Effector CD4-positive, alpha-beta T cell (primary cell): ENCODE measurements at places on chromosomes 5 and 9.

GRCh38 chr9:14156046-14156445, 157.9 kb downstream of the NFIB start:
- DNase-seq = no peak

GRCh38 chr9:13144166-13144775, 135.2 kb downstream of the MPDZ start:
- DNase-seq = no peak

GRCh38 chr5:106875591-106876297, 795.0 kb downstream of the EFNA5 start:
- no peak for DNase-seq

DNA sequence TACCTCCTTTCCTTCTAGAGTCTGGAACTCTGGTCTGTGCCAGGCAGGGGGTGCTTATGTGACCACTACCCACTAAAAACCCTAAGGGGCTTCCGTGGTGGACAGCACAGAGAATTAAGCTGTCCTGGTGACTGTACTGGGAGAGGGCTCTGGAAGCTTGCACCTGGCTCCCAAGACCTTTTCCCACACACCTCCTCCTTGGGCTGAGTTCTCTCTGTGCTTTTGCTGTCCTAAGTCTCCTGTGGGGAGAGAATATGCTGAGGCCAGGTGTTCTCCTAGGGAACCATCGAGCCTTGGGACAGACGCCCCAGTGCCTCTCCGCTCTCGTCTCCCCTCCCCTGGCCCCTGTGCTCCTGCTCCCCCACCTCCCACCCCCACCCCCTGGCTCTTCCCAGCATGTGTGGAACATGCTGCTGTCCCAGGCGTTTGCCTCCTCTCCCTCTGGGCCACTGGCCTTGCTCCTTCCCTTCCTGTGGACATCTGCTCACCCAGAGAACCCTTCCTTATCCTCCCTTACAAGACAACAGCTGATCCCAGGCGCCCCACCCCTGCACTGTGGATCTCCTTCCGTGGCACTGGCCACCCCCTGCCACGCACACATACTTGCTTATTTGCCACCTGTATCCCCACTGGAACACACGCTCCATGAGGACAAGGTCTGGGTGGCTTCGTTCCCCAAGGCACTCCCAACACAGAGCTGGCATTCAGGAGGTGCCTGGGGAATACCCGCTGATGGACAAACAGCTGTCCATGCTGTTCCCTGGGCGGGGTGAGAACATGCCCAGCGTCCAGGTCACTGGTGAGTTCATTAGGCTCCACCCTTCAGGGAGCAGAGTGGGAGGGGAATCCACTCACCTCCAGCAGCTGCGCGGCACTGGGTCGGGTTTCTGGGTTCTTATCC, 83.0 kb downstream of the STK10 start:
- no peak for DNase-seq

DNA sequence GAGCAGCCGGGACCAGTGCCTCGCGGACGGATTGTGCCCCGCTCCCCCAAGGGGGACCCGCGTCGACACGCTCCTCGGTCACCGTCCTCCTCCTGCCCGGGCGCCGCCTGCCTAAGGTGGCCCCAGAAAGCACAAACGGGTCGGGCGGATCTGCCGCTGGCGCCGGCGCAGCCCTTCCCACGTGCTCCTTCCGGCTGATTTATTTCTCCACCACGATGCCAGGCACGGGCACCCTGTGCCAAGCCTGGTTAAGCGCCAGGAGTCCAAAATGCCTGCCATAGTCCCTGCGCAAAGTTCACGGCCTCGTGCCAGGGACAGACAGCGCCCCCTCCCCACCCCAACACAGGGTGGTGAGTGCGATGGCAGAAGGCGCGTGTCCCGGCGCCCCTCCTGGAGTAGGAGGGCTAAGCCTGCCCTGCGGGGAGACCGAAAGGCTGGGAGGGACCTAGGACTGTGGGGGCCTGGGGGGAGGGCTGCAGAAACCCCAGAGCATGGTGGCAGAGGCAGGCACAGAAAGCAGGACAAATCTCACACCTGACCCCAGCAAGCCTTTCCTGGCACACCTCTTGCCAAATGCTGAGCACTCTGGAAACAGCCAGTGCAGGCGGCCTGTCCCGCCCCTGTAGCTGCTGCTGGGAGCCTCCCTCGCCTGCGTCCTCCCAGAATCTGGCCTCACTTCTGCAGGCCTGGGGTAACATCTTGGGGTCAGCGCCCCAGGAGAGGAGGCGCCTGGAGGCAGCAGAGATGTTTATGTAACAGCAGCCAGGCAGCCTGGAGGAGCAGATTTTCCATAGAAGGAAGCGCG, 1.1 kb upstream of the NOTCH1 start:
- peak; percentile 39 for DNase-seq

GRCh38 chr5:158068964-158069363, 210.0 kb upstream of the CLINT1 start:
- DNase-seq = no peak

DNA sequence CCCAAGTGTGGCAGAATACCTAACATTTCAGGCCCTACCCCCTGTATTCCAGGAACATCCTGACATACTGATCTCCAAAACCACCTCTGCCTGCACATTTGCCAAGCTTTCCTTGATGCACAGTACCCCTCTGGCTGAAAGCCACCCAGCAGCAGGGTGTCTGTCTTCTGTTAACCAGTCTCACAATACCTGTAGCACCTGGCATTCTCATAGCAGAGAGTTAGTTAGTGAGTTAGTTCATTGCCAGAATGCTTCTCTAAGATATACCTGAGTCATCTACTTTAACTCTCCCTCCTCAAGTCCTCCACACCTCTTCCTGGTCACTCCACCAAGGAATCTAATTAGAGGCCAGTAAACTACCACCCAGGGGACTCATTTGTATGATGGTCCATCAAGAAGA, 46.1 kb upstream of the IL7R start:
- DNase-seq = no peak

- DNase-seq = no peak
Observed at GRCh38 chr5:149320791-149321330, 24.4 kb upstream of the GRPEL2 start.

- no peak for DNase-seq
Observed at GRCh38 chr9:9563817-9564216, 1049.0 kb downstream of the PTPRD start.

DNA sequence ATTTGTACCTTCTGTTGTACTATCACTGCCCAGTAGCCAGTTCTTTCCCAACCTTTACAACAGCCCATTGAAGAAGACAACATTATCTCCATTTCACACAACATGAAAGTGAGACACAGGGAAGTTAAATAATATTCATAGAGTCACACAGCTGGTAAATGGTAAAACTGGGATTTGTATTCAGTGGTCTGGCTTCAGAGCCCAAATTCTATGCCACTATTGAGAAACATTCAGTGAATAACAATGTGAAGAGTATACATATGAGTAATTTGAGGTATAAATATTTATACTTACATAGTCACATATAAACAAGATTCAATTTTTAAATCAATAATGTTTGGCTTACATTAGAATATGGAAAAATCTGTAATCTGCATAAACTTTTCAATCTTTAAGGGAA, 13.8 kb downstream of the SMIM15 start:
- DNase-seq = no peak

GRCh38 chr5:27578279-27578678, 539.9 kb upstream of the CDH9 start:
- no peak for DNase-seq

DNA sequence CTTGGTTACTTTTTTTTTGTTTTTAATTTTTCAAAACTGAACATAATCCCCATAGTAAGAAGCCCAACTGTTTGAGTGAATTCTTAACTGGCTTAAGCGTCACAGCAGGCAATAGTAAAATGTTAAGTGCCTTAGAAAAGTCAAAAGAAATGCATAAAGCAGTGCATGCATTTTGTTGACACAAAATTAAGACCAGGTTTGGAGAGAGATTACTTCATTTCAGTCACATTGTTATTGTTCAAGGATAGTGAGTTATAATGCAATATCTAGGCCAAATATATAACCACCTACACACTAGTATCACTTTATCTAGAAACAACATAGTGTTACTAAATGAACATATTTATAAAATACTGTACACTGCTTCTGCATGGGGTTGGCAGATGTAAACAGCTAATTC, 116.9 kb upstream of the KLF9 start:
- no peak for DNase-seq

- no peak for DNase-seq
Observed at GRCh38 chr5:179307931-179308471, 37.3 kb downstream of the ADAMTS2 start.

DNA sequence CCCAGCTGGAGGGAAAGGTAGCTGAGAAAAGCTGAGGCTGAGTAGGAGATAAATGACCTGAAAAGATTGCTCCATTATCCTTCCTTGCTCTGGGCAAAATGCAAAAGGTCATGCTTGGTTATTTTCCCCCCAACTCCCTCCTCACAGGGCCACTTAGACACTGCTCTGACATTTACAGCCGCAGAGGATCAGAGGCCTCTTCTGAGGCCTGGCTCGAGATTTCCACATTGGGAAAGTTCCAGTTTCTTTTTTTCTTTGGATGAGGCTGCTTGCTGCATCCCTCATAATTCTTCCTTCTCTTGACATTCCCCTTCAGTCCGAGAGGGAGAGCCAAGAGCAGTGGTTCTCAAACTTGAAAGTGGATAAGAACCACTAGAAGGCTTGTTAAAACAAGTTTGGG, 60.1 kb upstream of the HSPA9 start:
- no peak for DNase-seq

DNA sequence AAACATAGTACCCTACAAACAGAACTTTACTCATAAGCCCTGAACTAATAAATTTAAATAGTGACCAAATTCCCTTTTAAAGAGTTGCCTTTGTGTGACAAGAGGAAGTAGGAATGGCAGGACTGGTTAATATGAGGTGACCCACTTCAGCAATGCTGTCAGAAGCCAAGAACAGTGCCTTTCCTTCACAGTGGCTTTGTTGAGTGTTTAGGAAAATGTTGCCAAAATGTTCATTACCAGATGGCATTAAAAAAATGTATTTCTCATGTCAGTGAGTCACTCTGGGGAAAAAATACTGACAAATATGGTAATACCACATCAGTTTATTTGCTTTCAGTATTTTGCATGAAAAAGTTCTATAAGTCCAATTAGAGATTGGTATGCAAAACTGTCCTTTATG, 103.3 kb downstream of the DIRAS2 start:
- DNase-seq = no peak

DNA sequence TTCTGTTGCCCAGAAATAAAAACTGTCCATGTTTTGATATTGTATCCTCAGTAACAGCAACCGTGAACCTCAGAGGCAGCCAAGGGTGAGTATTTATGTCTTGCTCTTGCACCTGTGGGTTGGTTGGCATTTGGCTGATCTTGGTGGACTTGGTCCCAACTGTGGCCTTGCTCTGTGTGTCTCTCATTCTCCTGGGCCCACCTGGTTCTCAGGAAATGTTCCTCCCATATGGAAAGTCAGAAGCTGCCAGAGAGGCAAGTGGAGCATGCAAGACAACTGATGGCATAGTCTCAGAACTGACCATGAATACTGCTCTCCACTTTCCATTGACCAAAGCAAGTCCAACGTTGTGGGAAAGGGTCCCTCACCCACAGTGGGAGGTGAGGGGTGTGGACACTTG, 13.6 kb upstream of the NINJ1 start:
- no peak for DNase-seq

- no peak for DNase-seq
Observed at GRCh38 chr5:34716986-34717385, 60.9 kb downstream of the RAI14 start.

- DNase-seq = peak; percentile 81
Observed at GRCh38 chr5:111530298-111530740, 18.0 kb upstream of the STARD4 start.

DNA sequence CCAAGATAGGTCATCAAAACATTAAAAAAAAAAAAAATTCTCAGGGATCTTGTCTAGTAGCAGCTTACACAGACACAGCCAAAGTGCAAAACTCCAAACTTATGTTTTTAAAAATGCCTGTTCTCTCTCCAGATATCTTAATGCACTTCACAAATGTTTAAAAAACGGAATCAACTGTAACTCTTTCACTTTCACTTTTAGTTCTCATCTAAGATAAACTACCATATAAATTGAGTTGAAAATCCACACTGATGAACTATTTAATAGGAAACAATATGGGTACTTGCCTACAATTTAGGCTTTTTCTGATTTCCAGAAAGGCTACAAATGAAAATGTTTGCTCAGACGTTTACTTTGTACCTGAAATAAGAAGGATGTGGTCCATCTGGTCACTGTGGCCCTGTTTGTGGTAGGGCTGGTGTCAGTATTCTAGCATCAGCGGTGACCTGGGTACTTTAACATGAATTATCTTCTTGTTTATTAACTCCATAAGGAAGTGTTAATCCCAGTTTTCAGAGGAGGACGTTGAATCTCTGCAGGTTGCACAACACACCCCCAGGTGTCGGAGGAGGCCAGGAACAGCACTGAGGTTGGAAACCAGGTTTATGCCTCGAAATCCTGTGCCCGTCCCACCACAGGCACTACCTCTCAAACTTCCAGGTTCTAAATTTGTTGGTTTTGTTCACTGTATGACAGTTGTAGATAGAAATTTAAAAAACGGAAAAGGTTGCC, 13.3 kb upstream of the LPCAT1 start:
- DNase-seq = no peak

DNA sequence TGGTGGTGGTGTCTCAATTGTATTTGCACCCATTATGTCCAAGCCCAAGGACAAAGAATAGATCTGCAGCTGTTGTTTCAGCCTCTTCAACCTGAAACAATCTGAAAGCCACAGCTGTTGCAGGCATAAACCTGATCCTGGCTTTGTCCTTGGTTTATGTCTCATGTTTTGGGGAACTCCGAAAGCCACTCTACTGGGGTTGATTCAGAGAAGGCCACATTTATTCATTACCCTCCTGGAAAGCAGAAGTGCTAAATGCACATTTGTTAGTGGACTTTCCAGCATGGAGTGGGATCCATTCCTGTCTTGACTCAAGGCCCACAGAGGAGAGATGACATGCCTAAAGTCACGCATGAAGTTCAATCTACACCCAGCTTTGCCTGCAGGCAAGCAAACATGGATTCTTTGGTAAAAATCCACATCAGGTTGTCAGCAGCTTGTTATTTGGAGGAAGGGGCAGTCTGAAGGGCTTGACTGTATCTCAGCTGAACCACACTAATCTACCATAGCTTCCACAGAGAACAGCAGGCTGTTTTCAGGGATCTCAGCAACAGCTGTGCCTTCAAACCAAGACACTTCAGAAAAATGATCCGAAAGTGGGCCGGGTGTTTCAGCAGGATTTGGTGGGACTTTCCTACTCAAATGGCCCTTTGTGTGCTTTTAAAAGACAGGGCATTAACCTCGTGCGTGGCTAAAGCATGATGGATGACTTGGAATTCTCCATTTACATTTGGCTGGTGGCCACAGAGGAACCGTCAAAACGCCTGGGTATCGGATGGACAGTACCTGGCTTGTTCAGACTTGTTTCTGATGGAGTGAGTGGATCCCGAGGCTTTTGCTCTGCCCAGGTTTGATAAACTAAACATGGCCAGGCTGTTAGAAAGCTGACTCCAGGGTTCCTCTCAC, 36.2 kb upstream of the ADAM19 start:
- DNase-seq = no peak
